ENCODE measurements at places on chromosomes 1 and 21. TPM values are rescaled to one million over a fixed set of nuclear protein-coding genes. Genes with fewer than 3 reads are reported as not detected.

GRCh38 chr1:205972081-205972480 lies 28.8 kb upstream of the SLC26A9 start:
- no peak for DNase-seq

- no peak for DNase-seq
Observed at GRCh38 chr1:55703726-55704363, 488.7 kb upstream of the USP24 start.

- no peak for DNase-seq
Observed at GRCh38 chr1:231936983-231937775, 310.6 kb downstream of the DISC1 start.

GRCh38 chr1:174794861-174795260 lies 204.9 kb upstream of the CACYBP start:
- DNase-seq: no peak

DNA sequence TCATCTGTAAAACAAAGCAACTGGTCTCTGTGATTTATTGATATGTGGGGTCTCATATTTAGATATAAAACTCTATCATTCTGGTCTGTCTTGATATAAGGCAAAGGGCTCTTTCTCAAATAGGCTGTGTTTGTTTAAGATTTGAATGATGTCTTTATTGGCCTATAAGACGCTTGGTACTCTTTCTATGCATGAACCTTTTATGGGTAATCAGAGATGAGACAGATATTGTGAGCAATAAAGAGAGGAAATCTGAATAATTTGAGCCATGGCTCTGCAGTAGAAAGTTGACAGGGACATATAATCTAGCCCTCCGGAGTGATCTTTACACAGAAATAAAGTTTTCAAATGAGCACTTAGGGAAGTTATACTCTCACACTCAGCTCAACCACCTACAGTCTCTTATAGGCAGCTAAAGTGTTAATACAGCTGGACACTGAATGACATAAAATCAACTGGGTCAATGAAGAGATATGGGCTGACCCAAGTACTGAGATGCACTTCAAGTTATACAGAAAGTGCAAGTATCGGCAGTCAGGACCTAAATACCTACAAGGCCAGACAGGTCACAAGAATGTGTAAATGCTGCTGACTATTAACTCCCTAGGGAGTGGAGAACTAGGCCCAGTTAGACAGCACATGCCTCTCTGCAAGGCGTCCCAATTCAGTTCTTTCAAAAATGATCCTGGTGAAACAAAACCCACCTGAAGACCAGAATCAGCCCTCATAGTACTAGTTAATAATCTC lies 111.0 kb downstream of the PTPN14 start:
- no peak for DNase-seq

The LRRC71 gene
- 0.14 TPM for polyA plus RNA-seq

The NBL1 gene
- polyA plus RNA-seq: 19.9 TPM
